Fibroblast of the aortic adventitia (primary cell): ENCODE measurements at places on chromosomes 16 and 17.

- peak; percentile 82 for DNase-seq
These were observed 1.3 kb downstream of the C17orf58 start for GRCh38 chr17:67994817-67995569.

- DNase-seq: no peak
These were observed 385.5 kb downstream of the SEC14L1 start for GRCh38 chr17:77526259-77526711.

- no peak for DNase-seq
These were observed 9.3 kb downstream of the ODAD4 start for GRCh38 chr17:41939693-41940090.

DNA sequence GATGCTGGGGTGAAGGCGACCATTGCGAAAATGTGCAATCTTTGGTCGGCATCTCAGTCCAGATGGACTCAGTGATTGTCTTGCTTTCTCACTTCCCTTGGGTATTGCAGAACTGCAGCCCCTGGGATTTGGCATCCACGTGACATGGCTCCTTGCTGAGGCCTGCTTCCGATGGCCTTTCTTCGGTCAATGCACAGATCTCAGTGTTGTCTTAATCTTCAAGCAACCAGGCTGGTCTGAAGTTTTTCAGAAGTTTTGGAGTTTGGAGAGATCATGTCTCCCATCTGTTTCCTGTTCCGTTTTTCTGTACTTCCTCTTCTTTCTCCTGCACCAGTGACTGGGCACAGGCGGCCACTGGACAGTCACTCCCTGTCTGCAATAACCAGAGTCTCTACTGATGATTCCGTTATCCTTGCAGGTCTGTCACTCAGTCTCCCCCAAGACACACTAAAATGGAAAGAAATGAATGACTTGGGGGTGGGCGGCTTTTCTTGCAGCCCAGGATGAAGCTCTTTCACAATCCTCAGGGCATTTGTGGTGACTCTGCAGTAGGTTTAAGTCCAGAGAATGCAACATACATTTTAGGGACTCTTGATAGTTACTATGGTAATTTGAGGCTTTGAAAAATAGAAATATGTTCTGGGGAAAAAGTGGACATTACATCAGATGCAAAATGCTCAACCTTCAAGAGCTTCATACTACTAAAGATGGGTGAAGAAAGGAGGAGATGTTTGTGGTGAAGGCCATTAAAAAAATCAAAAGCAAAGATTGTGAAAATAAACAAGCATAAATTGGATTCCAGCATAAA, 106.3 kb upstream of the ZFHX3 start:
- DNase-seq: peak; percentile 26

DNA sequence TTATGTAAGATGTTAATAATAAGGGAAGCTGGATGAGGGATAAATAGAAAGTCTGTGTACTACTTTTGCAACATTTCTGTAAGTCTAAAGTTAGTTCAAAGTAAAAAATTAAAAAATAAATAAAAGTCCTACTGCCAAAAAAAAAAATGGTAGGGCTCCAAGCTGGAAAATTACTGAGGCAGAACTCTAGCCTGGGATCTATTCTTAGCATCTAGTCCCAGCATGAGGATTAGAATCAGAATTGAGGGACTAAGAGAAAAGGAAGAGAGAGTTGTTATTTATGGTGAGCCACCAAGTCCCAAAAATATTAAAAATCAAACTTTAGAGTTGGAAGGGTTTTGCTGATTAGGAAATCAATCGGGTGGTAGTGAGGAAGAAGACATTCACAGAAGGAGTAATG, 110.3 kb downstream of the CYB561 start:
- DNase-seq: no peak

- no peak for DNase-seq
These were observed 22.3 kb upstream of the SMPD3 start for GRCh38 chr16:68470461-68471150.

GRCh38 chr17:82915010-82915756, 75.4 kb upstream of the ZNF750 start:
- no peak for DNase-seq

GRCh38 chr17:76791053-76791980, 53.4 kb downstream of the MFSD11 start:
- DNase-seq: peak; percentile 46

DNA sequence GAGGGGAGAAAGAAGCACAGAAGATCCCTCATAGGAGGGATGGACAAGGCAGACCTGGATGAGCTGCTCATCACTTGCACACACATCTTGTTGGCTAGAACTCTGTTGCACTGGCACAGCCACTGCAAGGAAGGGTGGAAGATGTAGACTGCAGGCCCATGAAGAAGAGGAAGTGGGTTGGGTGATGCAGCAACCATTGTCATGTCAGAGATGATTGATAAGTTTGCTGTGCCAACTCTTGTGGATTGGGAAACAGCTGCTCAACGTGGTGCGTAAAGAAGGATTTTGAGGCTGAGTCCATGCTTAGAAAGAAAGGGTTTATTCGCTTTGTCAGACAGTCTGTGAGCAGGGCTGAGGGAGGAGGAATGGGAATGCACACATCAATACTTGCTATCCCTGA, 161.4 kb upstream of the MPHOSPH6 start:
- no peak for DNase-seq

DNA sequence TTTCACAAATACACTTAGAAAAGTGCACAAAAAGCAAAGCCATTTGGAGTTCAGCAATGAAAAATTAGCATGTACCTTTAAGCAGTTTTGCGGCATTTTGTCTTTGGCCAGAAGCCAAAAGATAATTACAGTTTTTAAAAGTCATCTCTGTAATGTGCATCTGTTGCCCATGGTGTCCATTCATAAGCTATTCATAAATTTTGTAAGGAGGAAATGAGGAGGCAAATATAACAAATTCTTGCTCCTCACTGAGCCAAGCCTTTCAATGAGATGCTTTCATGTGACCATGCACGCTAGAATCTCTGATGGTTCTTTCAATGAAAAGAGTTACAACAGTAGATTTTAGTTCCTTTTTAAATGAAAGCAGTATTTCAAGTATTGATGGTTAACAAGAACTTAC, 247.1 kb upstream of the MON1B start:
- peak; percentile 25 for DNase-seq

- no peak for DNase-seq
These were observed 2.1 kb downstream of the FOXF1 start for GRCh38 chr16:86512301-86512859.

DNA sequence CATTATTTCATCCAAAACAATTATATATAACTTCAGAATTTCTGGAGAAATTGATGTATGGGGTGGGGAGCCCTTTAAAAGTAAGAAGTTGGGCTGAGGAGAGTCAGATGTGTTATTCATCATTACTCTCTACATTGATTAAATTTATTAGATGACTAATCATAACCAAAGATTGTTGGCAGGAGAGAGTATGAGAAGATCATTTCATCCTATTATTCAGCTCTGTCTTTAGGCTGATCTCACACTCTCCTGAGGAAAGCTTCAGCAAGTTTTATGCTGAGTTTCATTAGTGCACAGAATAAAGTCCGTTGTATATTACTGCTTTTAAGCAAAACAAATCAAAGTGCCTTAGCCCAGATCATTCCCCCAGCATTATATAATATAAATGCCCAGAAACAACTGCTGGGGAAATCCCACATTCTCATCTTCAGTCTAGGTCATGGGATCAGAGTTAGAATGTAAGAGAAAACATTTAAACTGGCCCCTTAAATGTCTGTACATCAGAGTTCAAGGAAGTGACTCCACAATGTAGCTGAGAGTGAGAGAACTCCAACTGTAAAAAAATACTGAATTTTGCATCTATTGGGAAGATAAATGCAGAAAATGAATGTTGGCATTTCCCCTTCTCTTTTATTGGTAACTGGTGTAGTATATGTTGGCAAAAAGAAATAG, 130.1 kb upstream of the HLF start:
- DNase-seq: peak; percentile 8

DNA sequence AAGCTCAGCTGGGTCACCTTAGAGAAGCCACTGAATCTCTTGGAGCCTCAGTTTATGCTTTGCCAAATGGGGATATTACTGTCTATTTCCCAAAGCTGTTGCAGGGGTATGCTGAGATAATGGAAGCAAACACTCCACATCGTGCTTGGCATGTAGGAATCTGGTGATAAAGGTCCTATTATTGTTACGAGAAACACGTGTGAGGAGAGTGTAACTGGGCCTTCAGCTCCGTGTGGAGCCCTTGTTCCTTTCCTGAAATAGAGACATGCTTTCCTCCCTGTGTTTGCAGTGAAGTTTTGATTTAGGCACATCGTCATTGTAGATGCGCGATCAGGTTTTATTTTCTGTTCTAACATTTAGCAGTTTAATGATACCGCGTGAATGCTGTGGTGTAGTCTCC, 292.4 kb downstream of the CPPED1 start:
- DNase-seq: no peak

DNA sequence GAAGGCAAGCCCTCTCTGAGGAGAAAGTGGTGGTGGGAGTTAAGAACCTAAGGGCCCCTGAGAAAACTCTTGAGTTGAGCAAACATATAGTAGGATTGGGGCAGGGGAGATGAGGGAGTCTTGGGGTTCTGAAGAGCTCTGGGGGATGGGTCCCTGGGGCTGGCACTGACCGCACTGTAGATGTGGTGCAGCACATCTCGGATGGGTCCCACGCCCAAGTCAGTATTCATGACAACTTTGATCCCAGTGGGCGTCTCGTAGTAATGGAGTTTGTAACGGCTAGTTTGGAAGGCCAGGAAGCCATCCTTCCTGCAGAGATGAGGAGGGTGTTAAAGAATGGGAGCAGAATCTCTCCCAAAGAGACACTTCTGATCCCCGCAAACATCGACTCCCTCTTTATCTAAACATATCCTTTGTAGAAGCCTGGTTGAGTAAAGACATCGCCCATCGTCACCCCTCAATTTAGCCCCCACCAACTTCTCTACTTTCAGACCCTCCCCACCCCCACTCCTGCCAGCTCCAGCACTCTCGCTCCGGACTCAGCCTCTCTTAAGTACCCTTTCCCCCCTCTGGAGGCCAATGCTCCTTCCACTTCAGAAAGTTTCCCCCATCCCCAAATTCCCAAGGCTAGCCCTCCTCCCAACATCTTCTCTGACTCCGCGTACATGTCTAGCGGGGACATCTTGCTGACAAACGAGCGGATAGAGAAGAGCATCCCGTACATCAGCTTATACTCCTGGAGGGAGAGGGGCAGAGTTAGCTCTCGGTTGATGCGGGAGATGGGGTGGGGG, 710 bp downstream of the TRAPPC1 start:
- DNase-seq: no peak

DNA sequence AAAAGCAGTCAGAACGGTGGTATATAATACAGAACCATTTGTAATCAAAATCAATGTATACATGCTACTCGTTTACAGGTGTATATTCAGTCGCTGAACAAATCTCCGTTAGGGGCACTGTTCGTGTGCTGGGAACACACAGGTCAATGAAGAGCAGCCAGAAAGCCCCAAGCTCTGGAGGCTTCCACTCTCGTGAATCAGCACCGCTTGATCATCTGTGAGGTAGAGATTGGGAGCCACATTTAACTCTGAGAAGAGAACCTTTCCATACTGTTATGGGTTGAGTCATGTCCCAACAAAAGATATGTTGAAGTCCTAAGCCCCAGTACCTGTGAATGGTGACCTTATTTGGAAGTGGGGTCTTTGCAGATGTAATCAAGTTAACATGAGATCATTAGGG, 5.4 kb upstream of the CYTH1 start:
- no peak for DNase-seq

DNA sequence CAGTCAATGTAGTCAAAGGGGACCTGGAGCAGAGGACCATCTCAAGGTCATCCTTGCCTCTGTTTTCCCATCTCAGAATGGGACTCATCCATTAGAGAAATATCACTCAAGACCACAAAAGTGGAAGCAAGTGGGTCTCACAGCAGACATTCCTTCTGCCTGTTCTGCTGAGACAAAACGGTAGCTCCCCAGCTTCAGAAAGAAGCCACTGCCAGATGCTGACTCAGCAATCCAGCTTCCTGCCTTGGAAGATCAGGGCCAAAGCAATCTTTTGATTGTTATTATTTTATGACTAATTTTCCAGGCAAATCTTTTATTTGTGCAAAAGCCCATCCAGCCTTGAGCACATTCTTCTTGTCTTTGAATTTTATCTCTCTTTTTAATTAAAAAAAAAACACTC, 86.8 kb downstream of the CCT6B start:
- DNase-seq: no peak

GRCh38 chr16:17590711-17591654, 120.2 kb upstream of the XYLT1 start:
- DNase-seq: peak; percentile 37

GRCh38 chr17:69207151-69207550, 21.5 kb downstream of the ABCA10 start:
- no peak for DNase-seq

DNA sequence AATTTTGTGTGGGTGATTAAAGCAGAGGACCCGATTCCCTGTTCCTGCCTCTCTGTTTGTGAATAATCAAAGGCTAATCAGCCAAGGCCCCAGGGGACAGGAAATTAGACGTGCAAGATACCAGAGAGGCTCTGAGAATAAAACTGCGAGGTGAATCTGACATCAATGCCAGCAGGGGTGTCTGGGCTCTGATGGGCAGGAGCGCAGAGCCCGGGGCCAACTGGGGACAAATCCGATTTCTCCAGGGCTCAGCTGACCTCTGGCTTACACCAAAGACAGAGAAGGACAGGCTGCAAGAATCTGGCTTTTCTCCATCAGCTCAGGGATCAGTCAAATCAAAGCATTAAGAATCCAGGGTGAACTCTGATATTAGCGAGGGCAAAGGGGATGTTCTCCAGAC, 174.3 kb downstream of the XYLT1 start:
- DNase-seq: no peak

DNA sequence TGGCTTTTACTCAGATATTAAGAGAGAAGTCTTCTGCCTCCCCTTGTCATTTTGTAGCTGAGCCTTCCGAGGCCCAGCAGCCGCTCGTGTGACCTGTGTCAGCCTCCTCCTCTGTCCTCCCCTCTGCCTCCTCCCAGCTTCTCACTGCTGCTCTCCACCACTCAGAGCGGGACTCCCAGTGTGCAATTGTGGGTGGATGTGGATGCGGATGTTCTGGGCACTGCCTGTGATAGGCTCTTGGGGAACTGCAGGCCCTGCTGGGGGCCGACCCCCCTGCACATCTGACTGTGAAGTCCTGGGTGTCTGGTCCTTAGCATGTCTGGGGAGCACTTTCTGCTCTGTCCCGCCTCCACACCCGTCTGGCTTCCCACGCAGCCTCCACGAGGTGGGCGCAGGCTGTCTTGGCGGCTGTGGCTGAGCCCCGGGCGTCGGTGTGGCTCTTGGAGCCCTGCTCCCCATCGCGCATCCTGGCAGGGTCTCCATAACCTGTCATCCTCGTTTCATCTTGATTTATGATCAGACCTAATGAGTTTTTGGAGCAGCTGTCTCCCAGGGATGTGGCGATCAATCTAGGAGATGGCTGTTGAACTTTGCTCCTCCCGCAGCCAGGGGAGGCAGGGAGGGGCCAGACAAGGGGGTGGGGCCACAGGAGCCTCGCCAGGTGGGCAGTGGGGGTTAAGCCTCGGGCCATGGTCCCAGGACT, 28.1 kb downstream of the GRIN2C start:
- DNase-seq: no peak

- DNase-seq: no peak
These were observed 774 bp upstream of the MAF start for GRCh38 chr16:79601092-79601930.

GRCh38 chr17:8745586-8746500, 1.2 kb upstream of the CCDC42 start:
- DNase-seq: peak; percentile 63

GRCh38 chr17:75876938-75877751, 1.2 kb downstream of the TRIM47 start:
- DNase-seq: peak; percentile 98

- DNase-seq: no peak
These were observed 454.3 kb downstream of the HAPSTR1 start for GRCh38 chr16:9545522-9546437.

- DNase-seq: peak; percentile 59
These were observed 6.4 kb upstream of the FOXJ1 start for GRCh38 chr17:76147211-76148014.
